ENCODE measurements at places on chromosomes 1 and 21.

DNA sequence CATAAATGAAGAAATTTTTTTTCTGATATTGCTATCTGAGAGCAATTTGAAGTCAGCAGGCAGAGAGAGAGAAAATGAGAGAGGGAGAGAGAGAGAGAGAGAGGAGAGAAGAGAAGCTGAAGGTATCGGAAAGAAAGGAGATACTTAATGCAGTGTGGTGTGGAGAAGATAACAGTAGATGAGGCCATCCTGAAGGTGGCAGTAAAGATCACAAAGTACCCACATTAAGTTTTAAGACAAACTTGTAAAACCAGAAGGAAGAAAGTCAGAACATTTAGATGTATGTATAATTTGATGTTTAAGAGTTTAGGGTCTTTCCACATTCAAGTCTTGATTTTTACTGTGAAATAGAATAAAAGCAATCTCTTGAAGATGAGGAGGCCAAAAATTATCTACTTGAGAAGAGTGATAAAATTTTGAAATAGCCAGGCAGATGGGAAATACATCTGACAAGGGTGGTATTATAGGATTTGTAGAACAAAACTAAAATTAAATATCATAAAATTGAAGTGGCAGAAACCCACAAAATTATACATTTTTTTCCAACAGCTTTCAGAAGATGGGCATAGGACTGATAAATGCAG is 1753.4 kb downstream of the MRPL39 start:
- DNase-seq = peak; percentile 15

GRCh38 chr1:64624808-64625207 is 120.1 kb upstream of the RAVER2 start:
- DNase-seq = no peak

GRCh38 chr1:234154320-234155251 is 218.7 kb upstream of the COA6 start:
- DNase-seq = peak; percentile 88

GRCh38 chr21:15063814-15064575 is 805 bp downstream of the NRIP1 start:
- peak; percentile 73 for DNase-seq

DNA sequence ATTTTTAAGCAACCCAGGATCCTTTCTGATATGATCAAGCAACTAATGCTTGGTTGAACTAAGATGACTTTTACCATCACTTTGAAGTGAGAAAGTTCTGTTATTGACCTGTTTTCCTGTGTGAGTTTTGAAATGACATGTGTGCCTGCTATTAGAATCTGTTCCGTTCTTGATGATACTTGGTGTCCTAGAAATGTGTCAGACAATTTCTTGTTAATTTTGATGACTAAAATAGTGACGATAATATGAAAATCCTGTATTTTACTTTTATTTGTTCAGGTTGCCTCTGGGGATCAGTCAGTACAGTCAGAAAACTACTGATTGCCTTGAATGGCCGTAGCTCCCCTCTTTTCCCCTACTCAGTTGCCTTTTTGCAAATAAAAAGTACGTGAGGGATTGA is 228.0 kb downstream of the RYR2 start:
- DNase-seq = no peak

GRCh38 chr1:42003433-42003832 is 84.7 kb upstream of the HIVEP3 start:
- DNase-seq = peak; percentile 59

- DNase-seq = peak; percentile 91
Measured at GRCh38 chr1:154961207-154962155, at the start of gene PYGO2. Gene PYGO2, minus strand, starts transcription at chr1:154961782. Its CDS starts 206 bp downstream, at chr1:154961576.

DNA sequence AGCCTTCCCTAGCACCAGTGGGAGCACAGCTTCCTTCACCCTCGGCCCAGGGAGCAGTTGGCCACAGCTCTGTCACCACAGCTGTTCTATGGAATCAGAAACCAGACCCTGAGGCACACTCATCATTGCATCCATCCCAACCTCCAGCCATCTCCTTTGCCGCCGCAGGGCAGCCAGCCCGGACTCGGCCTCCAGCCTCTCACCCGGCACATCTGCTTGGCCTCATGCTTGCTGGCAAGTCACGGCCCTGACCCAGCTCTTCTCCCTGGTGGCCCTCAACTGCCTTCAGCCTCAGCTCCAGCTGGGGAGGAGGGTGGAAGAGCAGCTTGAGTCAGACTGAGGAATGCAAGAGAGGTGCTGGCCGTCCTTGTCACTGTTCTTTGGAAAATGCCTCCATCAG is 59.8 kb downstream of the TOR1AIP2 start:
- no peak for DNase-seq

- DNase-seq = no peak
Measured at GRCh38 chr1:1779691-1780597, 1.7 kb upstream of the NADK start.

- no peak for DNase-seq
Measured at GRCh38 chr1:212721388-212722247, 22.0 kb upstream of the BATF3 start.

DNA sequence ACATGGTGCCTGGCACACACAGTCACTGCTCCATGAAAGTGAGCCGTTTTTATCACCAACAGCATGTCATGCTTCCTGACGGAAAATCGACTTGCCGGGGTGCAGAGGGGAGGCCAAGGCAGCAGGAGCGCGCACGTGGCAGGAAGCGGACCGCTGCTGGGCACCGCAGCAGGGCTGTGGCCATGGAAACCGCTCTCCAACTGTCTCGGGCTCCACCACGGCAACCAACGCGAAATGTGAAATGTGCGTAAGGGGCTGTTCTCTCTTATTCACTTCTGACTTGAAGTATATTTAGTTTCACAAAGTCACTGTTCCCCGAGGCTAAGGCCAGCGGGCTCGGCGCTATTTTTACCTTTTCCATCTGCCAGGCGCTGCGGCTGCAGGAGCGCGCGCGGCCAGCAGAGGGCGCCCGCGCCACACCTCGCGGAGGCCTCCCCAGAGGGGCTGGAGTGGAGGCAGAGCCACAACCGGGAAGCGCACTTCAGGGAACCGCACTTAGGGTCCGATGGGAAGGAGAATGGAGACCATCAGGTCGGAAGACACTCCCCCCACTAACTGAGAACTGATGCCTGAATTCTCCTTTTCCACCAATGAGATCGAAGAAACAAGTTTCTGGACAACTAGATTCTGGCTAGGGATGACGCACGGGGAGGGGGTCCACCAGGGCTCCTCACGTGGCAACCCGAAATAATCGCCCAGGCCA is 19.7 kb downstream of the RCC2 start:
- DNase-seq = no peak

- no peak for DNase-seq
Measured at GRCh38 chr1:155463865-155464650, 98.5 kb downstream of the ASH1L start.

Data from NCI-H1417 (cell line).